ENCODE measurements at places on chromosomes 4 and X.

DNA sequence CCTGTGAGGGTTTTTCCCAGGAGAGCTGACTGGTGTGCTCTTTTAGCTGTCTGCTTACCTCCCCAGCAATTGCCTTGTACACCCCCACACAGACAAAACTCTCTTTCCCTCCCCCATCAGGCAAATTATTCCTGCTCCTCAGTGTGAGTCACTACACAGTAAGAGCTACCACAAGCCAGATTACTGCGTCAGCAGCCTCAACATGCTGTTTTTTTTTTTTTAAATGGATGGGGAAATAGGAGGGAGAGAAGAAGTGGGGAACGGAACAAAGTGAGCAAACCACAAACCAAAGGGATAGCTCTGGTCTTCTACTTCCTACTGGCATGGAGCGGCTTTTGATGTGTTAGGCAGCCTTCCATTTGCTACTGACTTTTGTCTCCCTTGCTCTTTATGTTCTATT lies 107.5 kb upstream of the ACSL4 start:
- H3K27me3 ChIP-seq: no peaks in the 10 kb centered on the region
- no peak for DNase-seq

GRCh38 chr4:160373911-160374310 lies 1271.0 kb downstream of the RAPGEF2 start:
- H3K4me1 ChIP-seq: no peaks in the 10 kb centered on the region
- no peaks in the 10 kb centered on the region for H3K36me3 ChIP-seq
- no peak overlapping the region for H3K4me3 ChIP-seq
- DNase-seq: no peak

GRCh38 chr4:6549890-6550620 lies 24.9 kb upstream of the MAN2B2 start:
- no peak overlapping the region for H3K27ac ChIP-seq
- no peak for DNase-seq
- H3K27me3 ChIP-seq: peaks cover 14% of the 10 kb centered on the region
- no peaks in the 10 kb centered on the region for H3K36me3 ChIP-seq
- no peak overlapping the region for H3K4me3 ChIP-seq

GRCh38 chr4:32251926-32252325 lies 1531.8 kb downstream of the PCDH7 start:
- no peak overlapping the region for H3K27ac ChIP-seq
- DNase-seq: no peak
- no peaks in the 10 kb centered on the region for H3K27me3 ChIP-seq
- no peaks in the 10 kb centered on the region for H3K36me3 ChIP-seq
- H3K4me1 ChIP-seq: no peaks in the 10 kb centered on the region

- peak overlapping the region; percentile 70 for H3K27ac ChIP-seq
- no peaks in the 10 kb centered on the region for H3K36me3 ChIP-seq
- H3K27me3 ChIP-seq: no peaks in the 10 kb centered on the region
- H3K4me1 ChIP-seq: peaks cover 9% of the 10 kb centered on the region
- H3K4me3 ChIP-seq: peak overlapping the region; percentile 60
These were observed 568 bp downstream of the CHST7 start for GRCh38 chrX:46573892-46574773.

- no peak overlapping the region for H3K4me3 ChIP-seq
- no peaks in the 10 kb centered on the region for H3K36me3 ChIP-seq
- H3K4me1 ChIP-seq: no peaks in the 10 kb centered on the region
These were observed 115.1 kb downstream of the NDST4 start for GRCh38 chr4:114998316-114998715.

GRCh38 chr4:85895755-85896154 lies 420.8 kb downstream of the ARHGAP24 start:
- H3K27me3 ChIP-seq: no peaks in the 10 kb centered on the region
- H3K4me1 ChIP-seq: no peaks in the 10 kb centered on the region
- no peak overlapping the region for H3K27ac ChIP-seq
- no peak overlapping the region for H3K4me3 ChIP-seq
- H3K36me3 ChIP-seq: no peaks in the 10 kb centered on the region

GRCh38 chr4:165506849-165507248 lies 128.0 kb downstream of the CPE start:
- H3K27ac ChIP-seq: no peak overlapping the region
- H3K36me3 ChIP-seq: no peaks in the 10 kb centered on the region
- no peak for DNase-seq

DNA sequence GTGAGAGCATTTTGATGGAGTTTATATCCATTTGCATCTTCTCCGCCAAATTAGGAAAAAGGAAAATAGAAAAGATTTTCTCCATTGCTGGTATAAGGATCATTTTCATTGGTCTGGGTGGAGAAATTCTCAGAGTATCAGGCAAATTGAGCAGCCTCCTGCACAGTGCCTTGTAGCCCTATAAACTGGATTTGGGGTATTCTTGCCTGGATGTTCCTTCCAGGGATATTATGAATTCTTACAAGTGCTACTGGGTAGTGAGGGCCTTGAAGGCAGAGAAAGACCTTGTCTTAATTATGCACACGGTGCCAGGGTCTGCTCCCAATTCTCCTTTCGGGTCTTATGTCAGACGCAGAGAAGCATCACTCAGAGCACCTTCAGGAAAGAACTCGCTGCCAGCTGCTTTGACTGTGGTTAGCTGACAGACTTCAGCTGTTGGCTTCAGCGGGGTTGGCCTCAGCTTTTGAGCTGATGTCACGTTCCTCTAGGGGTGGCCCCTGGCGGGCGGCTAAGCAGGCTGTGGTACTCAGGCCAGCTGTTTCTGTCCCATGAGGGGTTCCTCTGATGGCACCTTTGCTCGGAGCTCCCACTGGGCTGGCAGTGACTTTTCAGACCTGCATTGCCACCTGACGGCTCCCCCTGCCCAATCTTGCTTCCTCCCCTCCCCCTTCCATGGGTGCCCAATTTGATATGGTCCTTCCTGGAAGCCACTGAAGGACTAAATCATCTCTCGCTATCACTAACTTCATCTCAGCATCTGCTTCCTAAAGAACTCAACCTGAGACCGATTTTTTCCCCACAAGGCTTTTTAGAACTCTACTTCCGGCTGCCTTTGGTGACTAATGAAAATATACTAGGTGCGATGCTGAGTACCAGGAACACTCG lies 519.5 kb downstream of the BCOR start:
- H3K27ac ChIP-seq: no peak overlapping the region
- no peaks in the 10 kb centered on the region for H3K36me3 ChIP-seq
- H3K4me1 ChIP-seq: no peaks in the 10 kb centered on the region
- DNase-seq: no peak
- no peaks in the 10 kb centered on the region for H3K27me3 ChIP-seq

- H3K36me3 ChIP-seq: no peaks in the 10 kb centered on the region
- no peaks in the 10 kb centered on the region for H3K27me3 ChIP-seq
- no peak overlapping the region for H3K4me3 ChIP-seq
- no peak overlapping the region for H3K27ac ChIP-seq
These were observed 11.7 kb downstream of the RELL1 start for GRCh38 chr4:37674439-37674838.

DNA sequence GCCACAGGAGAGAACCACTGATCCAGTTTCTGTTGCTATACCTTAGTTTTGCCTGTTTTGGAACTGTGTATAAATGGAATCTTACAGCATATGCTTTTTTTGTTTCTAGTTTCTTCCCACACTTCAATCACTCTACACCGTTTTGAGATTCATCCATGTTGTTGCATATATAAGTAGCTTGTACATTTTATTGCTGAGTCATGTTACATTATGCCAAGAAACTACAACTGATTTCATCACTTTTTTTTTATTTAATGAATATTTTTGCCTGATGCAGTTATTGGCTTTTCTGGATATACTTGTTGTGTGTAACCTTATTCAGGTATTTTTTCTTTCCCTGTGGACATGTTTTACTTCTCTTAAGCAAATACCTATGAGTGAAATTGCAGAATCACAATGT lies 1135.9 kb downstream of the RAPGEF2 start:
- H3K4me3 ChIP-seq: no peak overlapping the region
- no peak overlapping the region for H3K27ac ChIP-seq
- H3K27me3 ChIP-seq: no peaks in the 10 kb centered on the region
- no peak for DNase-seq

GRCh38 chrX:148628621-148629020 lies 128.2 kb downstream of the AFF2 start:
- H3K36me3 ChIP-seq: no peaks in the 10 kb centered on the region
- no peak overlapping the region for H3K27ac ChIP-seq
- H3K27me3 ChIP-seq: no peaks in the 10 kb centered on the region
- H3K4me1 ChIP-seq: no peaks in the 10 kb centered on the region

DNA sequence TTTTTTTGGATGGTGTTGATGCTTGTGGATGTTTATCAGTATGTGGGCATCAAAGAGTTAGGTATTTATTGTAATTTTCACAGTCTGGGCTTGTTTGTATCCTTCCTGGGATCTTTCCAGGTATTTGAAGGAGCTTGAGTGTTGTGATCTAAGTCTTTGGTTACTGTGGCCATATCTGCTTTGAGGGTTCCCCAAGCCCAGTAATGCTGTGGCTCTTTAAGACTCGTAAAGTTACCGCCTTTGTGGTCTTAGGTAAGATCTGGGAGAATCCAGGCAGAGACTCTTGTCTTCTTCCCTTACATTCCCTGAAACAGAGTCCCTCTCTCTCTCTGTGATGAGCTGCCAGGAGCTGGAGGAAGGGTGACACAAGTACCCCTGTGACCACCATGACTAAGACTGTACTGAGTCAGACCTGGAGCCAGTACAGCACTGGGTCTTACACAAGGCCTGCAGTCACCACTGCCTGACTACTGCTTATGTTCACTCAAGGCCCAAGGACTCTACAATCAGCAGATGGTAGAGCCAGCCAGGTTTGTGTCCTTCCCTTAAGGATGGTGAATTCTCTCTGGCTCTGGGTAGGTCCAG lies 62.2 kb downstream of the FMR1NB start:
- H3K4me1 ChIP-seq: no peaks in the 10 kb centered on the region
- no peaks in the 10 kb centered on the region for H3K27me3 ChIP-seq
- H3K36me3 ChIP-seq: no peaks in the 10 kb centered on the region
- H3K27ac ChIP-seq: no peak overlapping the region
- DNase-seq: no peak
- no peak overlapping the region for H3K4me3 ChIP-seq

- no peak overlapping the region for H3K4me3 ChIP-seq
- no peak overlapping the region for H3K27ac ChIP-seq
- DNase-seq: no peak
- no peaks in the 10 kb centered on the region for H3K27me3 ChIP-seq
- no peaks in the 10 kb centered on the region for H3K36me3 ChIP-seq
These were observed 40.4 kb upstream of the PAPSS1 start for GRCh38 chr4:107760281-107760947.

GRCh38 chr4:76882630-76883029 lies 15.3 kb downstream of the SOWAHB start:
- no peaks in the 10 kb centered on the region for H3K36me3 ChIP-seq
- H3K4me3 ChIP-seq: no peak overlapping the region
- DNase-seq: no peak
- H3K4me1 ChIP-seq: no peaks in the 10 kb centered on the region
- H3K27ac ChIP-seq: no peak overlapping the region

GRCh38 chr4:88097301-88097700 lies 61.1 kb downstream of the ABCG2 start:
- DNase-seq: no peak
- H3K27me3 ChIP-seq: no peaks in the 10 kb centered on the region
- no peak overlapping the region for H3K27ac ChIP-seq
- no peaks in the 10 kb centered on the region for H3K4me1 ChIP-seq

GRCh38 chr4:68326141-68326540 lies 23.7 kb downstream of the YTHDC1 start:
- H3K4me1 ChIP-seq: no peaks in the 10 kb centered on the region
- no peak overlapping the region for H3K4me3 ChIP-seq
- no peak for DNase-seq
- no peaks in the 10 kb centered on the region for H3K27me3 ChIP-seq
- peaks cover 65% of the 10 kb centered on the region for H3K36me3 ChIP-seq

- DNase-seq: peak; percentile 25
- H3K36me3 ChIP-seq: no peaks in the 10 kb centered on the region
- H3K4me3 ChIP-seq: no peak overlapping the region
- no peaks in the 10 kb centered on the region for H3K27me3 ChIP-seq
- H3K27ac ChIP-seq: no peak overlapping the region
These were observed 20.6 kb downstream of the ZDHHC9 start for GRCh38 chrX:129823115-129823514.

- DNase-seq: no peak
- no peaks in the 10 kb centered on the region for H3K4me1 ChIP-seq
- H3K27me3 ChIP-seq: peaks cover 5% of the 10 kb centered on the region
- H3K27ac ChIP-seq: no peak overlapping the region
- H3K4me3 ChIP-seq: no peak overlapping the region
- H3K36me3 ChIP-seq: no peaks in the 10 kb centered on the region
These were observed 13.6 kb upstream of the BOD1L1 start for GRCh38 chr4:13641084-13641483.

DNA sequence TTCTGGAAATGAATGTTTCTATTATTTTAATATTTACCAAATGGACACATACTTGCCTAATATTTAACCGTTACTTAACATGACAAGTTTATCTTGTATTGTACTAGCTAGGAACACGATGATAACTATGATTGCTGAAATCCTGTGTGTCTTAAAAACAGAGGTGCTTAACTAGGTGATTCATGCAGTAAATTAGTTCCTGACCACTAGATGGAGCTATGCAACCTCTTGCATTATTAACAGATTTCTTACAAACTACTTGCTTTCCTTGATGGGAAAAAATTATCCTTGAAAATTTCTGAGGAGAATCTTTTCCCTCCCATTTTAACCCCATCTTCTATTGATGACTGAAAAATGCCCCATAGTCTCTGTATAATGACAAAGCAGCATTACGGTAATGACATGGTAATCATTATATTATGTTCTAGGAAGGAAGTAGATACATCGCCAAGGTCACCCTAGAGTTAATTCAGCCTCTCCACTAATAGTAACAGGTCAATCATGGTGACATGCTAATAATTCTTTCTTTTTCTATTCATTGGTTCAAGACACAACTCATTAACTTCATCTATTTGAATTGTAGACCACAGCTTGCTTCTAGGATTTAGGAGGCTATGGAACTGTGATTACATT lies 844.2 kb downstream of the RAPGEF2 start:
- no peak for DNase-seq
- H3K36me3 ChIP-seq: no peaks in the 10 kb centered on the region
- H3K27me3 ChIP-seq: no peaks in the 10 kb centered on the region

DNA sequence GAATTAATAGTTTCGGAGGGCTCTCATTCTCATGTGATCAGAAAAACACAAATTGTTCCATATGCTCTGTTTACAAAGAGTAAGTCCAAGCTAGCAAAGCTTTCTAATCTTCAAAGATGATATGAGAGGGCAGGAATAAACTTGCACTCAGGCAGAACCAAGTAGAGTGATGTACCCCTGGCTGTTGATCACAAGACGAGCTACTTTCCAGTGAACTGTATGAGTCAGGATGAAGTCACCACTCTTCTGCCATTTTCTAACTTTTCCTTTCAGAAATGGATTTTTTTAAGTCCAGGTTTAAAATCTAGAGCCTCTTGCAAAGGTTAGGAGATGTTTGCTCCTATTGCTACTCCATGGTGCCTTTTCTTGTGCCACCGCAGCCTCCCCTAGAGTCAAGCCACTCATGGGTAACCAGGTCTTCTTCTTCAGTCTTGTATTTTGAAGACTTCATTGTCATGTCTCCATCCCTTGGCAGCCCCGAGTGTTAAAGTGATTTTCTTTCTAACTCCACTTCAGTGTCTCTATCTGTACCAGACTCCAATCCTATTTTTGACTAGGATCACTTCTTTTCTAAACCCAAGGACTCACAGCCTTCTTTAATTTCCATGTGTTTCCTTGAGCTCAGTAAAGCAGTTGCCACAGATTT lies 171.9 kb upstream of the GALNT7 start:
- H3K36me3 ChIP-seq: no peaks in the 10 kb centered on the region
- no peaks in the 10 kb centered on the region for H3K4me1 ChIP-seq
- H3K27me3 ChIP-seq: peaks cover 3% of the 10 kb centered on the region
- no peak overlapping the region for H3K4me3 ChIP-seq
- no peak for DNase-seq
